ENCODE measurements at places on chromosomes 7 and 10. TPM values are rescaled to one million over a fixed set of nuclear protein-coding genes. Genes with fewer than 3 reads are reported as not detected.

The CRCP gene
- 28.9 TPM for polyA plus RNA-seq

The TMEM213 gene
- 48.0 TPM for polyA plus RNA-seq

- DNase-seq: no peak
Observed at GRCh38 chr7:23443974-23444373, 26.3 kb downstream of the IGF2BP3 start.

DNA sequence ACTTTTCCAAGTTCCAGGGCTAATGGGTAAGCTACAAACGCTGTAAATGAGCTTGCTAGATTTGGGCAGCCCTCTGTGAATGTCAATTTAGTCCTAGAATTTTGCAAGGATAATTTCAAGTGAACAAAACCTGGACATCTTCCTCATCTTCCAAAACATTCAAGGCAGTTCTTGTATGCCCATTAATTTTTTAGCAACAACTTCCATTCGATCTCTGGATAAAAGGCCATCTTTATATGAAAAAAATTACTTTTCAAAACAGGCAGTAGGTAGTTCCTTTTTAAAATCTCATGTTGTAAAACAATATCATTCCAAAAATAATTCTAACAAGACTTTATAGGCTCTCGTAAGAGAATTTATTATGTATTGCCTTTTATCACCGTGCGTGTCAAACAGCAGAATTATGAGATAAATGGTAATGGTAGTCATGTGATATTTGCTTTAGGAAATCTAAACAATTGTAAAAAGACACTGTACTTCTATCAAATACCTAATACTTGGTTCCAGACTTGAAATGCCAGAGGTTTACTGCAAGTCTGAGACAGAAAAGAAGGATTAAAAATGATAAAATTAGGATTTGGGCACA is 143.7 kb upstream of the NRP1 start:
- no peak for DNase-seq

DNA sequence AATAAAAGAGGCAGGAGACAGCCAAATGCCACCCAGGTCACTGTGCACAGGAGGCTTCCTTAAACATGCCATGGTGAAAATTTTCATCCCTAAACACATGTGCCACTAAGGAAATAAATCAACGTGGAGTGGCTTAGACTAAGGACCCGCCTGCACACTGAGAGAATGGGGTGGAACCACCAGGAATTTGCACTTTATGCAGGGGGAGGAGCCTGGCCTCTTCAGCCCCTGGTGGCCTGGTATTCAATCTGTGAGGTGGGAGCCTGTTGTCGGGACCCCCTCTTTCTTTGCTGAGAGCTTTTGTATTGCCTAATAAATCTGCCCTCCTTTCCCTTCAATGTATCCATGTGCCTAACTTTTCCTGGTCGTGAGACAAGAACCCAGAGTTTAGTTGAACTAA is 204.6 kb upstream of the NRP1 start:
- no peak for DNase-seq

The FOXP2 gene
- polyA plus RNA-seq: 13.7 TPM

DNA sequence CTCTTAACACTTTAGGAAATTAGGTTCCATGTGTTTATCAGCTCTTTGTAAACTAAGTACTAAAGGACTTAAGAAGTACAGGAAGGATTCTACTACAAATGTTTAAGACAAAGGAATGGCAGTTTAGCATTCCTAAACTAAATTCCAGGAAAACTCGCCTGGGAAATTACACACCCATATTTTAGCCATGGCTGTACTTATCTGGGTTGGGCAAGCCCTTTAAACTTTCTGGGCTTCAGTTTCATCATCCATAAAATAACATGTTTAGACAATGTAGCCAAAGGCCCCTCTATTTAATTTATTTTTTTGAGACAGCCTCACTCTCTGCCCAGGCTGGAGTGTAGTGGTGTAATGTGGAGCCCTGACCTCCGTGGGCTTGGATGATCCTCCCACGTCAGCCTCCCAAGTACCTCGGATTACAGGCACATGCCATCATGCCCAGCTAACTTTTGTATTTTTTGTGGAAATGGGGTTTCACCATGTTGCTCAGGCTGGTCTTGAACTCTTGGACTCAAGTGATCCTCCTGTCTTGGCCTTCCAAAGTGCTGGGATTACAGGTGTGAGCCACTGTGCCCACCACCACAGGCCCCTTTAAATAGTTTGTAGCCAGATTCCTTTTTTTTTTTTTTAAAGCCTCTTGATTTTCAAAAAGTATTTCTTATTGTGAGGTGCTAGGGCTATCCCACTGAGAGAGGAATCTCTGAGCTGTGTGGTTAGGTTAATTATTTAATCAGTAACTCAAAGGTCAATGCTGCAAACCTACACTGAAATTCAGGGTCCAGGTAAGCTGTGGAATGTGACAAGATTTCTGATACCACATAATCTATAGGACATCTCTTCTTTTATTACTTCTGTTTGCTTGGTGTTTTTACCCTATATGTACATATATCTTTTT is 32.1 kb downstream of the TMEM60 start:
- no peak for DNase-seq

The CC2D2B gene
- polyA plus RNA-seq: 0.83 TPM

The VAX1 gene
- polyA plus RNA-seq: not detected

- DNase-seq: no peak
Observed at GRCh38 chr7:21256310-21256877, 171.5 kb upstream of the SP4 start.

- no peak for DNase-seq
Observed at GRCh38 chr10:10598297-10598696, 419.4 kb upstream of the CELF2 start.

The ABCA13 gene
- polyA plus RNA-seq: 0.69 TPM

- no peak for DNase-seq
Observed at GRCh38 chr7:41568135-41568534, 134.8 kb downstream of the INHBA start.

DNA sequence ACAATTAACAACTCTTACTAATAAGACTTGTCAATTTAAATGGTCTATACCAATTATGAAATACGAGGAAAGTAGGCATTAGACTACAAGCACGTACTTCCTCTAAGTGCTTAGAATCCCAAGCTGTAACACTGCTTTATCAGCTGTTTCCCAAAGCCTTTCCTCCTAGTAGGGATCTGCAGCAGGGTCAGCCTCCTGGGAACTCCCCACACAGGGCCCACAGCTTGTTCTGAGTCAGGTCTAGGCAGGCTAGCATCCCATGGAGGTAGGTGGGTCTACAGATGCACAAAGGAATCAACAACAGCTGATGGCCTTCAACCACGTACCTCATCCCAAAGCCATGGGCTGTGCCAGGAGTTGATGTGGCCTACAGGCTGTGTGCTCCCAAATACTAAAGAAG is 14.7 kb downstream of the MMS19 start:
- DNase-seq: no peak

- DNase-seq: no peak
Observed at GRCh38 chr10:27529010-27529783, 25.1 kb downstream of the RAB18 start.

DNA sequence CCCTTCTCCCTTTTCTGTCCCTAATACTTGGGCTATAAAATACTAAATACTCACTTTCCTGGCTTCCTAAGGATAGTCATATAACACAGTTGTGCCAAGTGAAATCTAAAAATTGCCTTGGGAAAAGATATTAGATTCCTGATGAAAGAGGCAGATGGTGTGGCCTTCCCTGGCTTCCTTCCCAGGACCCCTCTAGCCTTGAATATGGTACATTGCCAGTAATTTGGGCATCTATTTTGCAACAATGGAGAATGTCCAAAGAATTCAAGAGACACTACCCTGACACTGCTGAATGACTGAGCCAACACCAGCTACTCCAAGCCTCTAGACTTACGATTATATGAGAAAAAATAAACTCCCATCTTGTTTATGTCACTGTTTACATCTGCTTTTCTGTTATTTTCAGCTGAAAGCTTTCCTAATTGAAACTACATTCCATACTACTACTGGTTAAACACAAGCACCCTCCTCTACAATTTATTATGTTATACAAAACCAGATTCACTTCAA is 17.9 kb downstream of the COPG2 start:
- no peak for DNase-seq

The PTEN gene
- polyA plus RNA-seq: 85.9 TPM

DNA sequence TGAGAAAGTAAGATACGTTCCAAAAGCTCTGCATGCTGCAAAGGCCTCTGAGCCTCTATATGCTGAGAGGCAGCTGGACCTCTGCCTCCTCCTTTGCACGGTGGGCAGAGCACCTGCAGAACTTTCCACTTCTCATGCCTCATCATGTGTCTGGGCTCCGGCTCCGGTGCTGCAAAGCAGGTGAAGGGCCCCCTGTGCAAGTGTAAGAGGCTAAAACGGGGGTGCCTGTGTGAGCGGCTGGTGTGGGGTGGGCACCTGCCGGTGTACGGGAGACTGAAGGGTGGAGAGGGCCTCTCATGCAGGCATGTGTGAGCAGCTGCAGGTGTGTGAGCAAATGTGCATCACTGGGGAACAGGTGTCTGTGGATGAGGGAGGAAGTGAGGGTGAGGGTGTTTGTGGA is 121.0 kb downstream of the KCNMA1 start:
- DNase-seq: no peak

The GPR158 gene
- 0.24 TPM for polyA plus RNA-seq
